ENCODE measurements at places on chromosomes 6 and 20.

- no peak for DNase-seq
These were observed 100.2 kb upstream of the ARMC2 start for GRCh38 chr6:108748055-108748454.

DNA sequence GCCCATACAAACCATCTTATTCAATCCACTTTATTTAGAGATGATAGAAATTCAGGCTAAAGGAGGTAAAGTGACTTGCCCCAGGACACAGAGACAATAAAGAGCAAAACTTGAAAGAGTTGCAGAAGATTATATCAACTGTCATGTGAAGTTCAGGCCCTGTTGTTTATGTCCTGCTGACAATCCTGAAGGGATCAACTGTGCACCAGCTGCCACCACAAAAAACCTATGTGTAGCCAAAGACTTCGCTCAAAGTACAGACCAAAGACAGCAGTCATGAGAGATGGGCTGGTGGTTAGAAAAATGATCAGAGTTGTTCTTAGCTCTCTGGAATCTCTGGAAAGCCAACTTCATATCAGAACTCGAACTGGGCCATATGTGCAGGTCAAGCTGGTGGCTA is 16.0 kb upstream of the CITED2 start:
- DNase-seq = no peak

GRCh38 chr6:42165016-42165415 is 8.1 kb upstream of the GUCA1A start:
- DNase-seq = no peak

DNA sequence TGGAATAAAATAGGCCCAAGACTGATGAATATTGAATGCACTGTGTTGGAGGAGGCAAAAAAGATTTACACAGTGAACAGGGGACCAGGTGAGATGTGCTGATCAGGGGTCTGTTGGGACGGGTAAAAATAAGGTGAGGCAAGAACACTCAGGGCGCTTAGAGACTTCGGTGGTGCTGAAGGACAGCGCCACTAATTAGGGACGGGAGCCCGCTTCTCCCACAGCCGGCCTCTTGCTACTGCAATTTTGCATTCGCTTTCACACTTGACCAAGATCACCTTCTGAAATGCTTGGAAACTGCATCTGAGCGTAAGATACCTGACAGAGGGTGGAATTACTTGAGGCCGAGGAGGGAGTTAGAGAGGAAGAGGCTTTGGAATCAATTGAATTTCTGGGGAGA is 7.3 kb downstream of the TFAP2D start:
- no peak for DNase-seq

DNA sequence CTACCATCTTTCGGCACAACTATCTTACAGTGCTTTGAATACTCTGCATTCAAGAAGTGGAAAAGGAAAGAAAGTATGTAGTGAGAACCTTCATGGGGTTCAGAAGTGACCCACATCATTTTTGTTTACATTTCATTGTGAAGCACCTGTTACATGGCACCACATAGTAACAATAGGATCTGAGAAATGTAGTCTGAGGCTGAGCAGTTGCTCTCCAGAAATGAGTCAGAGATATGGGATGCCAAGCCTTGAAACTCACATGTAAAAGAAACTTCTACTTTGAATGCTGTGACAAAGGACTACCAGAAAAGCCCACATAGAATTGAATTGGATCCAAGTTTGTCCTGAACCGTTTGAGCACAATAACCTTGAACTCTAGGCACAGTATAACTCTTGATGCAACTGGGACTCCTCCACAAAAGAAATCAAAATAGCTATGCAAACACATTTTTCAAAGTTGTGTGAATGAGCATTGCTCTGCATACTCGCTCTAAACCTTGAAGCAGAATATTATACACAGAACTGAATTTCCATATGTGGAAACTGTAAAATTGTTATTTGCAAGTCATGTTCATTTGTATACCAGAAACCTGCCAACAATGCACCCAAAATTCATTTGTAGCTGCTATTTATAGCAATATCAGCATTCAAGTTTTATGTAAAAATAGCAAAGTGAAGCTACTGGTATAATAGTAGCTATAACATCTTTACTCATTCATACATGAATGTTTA is 400.9 kb upstream of the POU3F2 start:
- no peak for DNase-seq

- no peak for DNase-seq
These were observed 66.1 kb downstream of the PRND start for GRCh38 chr20:4787820-4788219.

GRCh38 chr20:59566631-59567524 is 37.5 kb upstream of the PHACTR3 start:
- no peak for DNase-seq

DNA sequence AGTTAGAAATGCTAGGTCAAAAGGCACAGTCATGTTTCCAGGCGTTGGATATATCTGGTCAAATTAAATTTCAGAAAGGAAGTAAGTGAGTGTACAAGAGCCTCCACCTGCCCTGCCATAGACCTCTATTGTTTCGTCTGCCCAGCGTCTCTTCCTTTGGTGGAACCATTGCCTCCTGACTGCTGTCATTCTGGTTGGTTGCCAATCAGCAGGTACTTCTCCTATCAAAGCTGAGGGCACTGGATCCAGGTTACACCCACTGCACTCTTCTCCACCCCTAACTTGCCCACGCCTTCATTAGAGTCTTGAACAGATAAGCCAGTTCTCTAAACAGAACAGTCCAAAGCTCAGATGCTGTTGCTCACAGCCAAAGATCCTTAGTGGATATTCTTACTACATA is 2.6 kb upstream of the WFDC5 start:
- no peak for DNase-seq

DNA sequence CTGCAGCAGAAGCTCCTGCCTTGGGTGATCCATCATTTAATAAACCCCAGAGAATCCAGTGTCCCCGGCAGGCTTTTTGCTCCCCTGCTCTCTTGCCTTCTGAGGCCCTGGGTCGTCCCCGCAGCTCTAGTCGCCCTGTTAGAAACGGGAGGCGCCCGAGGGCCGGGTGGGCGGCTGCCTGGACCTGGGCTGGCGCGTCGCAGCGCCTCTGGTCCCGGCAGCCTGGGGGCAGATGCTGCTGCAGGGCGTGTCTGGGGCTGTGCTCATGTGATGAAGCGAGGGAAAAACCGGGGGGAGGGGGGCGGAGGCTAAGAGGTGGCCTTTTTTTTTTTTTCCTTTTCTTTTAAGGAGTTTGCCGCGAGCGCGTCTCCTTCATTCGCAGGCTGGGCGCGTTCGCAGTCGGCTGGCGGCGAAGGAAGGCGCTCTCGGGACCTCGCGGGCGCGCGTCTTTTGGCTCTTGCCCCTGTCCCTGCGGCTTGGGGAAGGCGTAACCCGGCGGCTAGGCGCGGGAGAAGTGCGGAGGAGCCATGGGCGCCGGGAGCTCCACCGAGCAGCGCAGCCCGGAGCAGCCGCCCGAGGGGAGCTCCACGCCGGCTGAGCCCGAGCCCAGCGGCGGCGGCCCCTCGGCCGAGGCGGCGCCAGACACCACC is 394 bp downstream of the AKAP12 start:
- peak; percentile 13 for DNase-seq

DNA sequence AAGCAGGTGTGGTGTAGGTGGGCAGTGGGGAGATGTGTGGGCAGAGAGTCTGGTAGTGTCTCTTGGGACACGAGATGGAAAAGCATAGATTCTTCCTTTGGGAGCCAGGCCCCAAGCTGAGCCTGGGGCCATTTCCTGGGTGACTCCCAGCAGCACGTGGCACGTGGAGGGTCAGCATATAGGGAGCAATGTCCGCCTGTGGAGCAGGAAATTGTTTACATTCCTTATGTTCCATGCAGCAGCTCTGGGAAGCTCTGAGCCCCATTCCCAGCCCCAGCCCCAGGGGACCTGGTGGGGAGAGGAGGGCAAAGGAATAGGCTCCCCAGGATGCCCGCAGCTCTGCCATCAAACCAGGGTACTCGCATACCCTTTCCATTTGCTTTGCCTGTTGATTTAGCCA is 57.6 kb downstream of the DAAM2 start:
- no peak for DNase-seq

DNA sequence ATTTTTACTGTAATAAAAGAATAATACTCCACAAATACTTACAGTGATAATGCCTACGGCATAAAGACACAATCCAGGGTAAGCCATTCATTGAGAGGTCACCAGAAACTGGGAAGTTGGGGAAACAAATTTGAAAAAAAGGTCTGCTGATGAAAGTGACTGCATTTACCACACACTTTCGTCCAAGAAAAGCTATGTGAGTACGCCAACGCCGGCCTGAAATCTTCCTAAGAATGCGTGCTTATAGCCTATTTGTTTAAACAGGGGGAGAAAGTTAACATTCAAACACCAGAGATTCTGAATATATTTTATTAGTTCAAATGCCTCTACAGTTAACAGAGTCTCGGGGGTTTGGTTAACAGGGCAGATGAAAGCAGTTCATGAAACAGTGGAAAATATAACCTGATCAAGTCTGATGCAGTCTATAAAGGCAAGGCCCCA is 657 bp upstream of the LTV1 start:
- DNase-seq = no peak

DNA sequence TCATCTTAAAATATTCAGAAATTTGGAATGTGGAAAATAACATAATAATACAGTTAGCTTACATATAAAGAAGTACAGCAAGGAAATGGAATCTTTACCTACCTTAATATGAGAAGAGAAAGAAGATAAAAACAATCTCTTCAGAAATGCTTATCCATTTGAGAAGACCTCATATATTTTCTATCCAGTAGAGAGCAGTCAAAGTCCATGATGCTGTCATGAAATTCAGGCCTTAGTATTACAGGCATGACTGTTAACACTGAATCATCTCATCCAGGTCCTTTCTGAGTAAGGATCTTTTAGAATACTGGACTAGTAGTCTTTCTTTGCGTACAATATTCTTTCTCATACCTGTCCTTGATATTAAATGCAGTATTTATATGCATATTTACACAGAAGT is 713.4 kb downstream of the CD109 start:
- DNase-seq = peak; percentile 7

- no peak for DNase-seq
These were observed 7.9 kb downstream of the RREB1 start for GRCh38 chr6:7115543-7116231.

GRCh38 chr6:51141080-51141479 is 322.4 kb downstream of the TFAP2B start:
- DNase-seq = no peak

- DNase-seq = no peak
These were observed 36.0 kb upstream of the MTRF1L start for GRCh38 chr6:153038378-153039057.

DNA sequence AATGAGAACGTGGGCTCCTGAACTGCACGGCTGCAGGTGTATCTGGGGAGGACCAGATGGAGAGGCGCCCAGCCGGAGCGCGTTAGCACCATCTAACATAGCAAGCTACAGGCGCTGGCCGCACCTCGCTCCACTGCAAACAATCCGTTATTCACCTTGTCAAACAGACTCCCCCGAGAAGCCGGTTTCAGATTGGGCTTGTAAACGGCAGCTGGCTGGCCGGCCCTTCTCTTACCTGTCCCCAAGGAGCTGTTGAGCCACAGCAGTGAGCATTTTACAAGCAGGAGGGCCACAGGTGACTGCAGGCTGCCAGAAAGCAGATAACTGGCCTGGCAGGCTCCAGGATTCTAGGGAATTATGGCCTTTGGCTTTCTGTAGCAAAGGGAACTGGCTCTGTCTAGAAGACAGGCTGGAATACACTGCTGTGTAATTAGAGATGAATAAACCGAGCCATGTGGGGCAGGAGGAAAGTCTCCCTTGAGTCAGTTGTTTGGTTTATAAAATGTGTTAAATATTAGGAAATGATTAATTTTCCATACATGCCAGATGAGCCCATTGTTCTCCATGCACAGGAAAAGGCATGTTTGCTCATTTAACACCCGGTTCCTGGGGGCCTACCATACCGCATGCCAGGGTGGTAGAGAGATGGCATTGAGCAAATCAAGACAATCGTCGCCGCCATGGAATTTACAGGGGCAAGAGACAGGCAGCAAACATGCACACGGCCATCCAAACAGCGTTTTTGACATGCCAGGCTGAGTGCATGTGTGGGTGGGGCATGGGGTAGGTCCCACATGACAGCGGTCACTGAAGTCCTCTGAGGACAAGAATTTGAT is 159.3 kb downstream of the NFATC2 start:
- DNase-seq = peak; percentile 12

- DNase-seq = no peak
These were observed 18.1 kb downstream of the STXBP5 start for GRCh38 chr6:147222160-147222838.

DNA sequence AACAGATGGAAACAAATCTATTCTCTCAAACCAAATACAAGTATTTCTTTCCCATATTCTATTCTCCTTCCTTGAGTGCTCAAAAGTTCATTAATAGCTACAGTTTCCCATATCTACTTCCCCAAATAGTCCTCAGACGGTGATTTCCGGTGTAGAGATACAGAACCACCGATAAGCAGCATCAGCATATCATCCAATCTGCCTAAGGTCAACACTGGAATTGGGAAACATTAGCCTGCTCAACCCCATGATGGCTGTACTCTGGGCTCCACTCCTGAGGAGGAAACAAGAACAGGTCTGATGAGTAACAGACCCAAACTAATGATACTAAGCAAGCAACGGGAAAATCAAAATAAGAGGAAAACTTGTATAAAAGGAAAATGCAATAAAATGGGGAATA is 115.6 kb downstream of the EPB41L2 start:
- no peak for DNase-seq

DNA sequence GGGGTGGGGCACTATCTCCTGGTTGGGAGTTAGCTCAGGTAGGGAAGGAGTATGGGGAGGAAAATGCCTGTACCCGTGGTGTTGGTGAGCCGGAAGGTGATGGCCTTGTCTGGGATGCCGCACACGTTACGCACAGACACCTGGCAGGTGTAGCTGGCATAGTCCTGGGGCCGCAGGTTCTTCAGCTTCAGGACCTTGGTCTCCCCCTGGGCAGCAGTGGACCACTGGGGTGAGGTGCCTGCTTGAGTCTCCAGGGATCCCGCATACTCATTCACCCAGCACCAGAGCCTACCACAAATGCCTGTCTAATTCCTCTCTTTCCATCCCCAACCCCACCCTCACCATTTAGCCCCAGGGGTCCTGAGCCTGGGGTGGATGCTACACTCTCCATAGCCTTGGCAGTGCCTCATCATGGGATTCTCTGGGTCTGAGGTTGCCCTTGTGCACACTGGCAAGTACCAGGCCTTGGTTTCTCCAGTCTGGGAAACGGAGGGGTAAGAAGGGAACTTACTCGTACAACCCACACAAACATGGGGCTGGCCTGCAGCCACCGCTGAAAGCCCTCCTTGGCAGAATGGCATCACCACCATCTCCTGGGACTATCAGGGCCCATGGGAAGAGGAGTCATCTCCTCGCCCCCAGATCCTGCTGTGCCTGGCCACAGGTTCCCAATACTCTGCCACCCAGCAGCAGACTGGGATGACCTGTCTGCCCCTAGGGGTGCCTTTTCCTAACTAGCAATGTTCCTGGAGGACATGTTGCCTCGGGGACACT is 42.8 kb downstream of the MDGA1 start:
- DNase-seq = no peak

DNA sequence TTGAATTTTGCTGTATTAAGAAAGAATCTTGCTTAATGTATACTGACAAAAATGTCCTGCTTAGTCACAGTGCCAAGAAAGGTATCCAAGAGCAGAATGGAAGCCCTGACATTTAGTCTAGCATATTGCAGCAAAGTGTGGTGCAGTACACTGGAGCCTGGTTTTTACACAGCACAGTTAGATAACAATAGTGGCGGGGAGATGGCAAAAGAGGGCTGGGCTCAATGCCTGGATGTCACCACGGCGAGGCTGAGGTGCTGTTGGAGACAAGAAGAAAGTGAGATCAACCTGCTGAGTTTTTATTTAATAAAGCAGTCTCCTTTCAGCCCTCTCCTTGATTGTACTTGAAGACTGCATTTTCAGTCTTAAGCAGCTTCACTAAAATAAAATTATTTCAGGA is 426.0 kb downstream of the LMBRD1 start:
- no peak for DNase-seq
